ENCODE measurements at places on chromosomes 16 and 17.

DNA sequence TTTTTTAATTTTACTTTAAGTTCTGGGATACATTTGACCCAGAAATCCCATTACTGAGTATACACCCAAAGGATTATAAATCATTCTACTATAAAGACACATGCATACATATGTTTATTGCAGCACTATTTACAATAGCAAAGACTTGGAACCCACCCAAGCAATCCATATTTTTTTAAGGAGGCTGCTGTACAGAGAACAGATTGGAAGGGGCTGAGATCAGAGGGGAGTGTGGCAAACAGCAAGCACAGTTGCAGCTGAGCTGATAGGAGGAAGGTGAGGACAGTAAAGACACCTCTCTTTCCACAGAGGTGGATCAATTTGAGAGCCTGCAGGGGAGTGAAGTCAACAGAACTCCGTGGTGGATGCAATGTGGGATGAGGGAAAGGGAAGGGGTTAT, 10.2 kb upstream of the TMEM238L start:
- no peak for DNase-seq

GRCh38 chr16:30874821-30875717, 18.8 kb downstream of the BCL7C start:
- peak; percentile 80 for DNase-seq

DNA sequence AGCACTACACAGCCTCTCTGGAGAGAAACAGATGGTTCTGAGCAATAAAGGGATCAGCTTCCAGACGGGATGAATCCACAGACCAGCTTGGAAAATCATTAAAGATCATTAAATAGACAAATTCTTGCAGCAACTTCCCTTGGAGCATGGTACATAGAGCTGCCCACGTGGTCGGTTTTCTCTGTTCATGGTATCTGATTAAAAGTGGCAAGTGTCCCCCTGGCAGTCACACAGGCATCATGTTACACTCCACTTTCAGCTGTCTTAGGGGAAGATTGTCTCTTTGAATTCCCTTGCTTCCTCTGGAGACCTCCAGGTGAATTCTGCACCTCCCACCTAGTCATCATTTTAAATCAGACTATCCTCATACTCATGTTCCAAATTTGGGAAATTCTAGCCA, 92.2 kb upstream of the CACNG3 start:
- DNase-seq: no peak

DNA sequence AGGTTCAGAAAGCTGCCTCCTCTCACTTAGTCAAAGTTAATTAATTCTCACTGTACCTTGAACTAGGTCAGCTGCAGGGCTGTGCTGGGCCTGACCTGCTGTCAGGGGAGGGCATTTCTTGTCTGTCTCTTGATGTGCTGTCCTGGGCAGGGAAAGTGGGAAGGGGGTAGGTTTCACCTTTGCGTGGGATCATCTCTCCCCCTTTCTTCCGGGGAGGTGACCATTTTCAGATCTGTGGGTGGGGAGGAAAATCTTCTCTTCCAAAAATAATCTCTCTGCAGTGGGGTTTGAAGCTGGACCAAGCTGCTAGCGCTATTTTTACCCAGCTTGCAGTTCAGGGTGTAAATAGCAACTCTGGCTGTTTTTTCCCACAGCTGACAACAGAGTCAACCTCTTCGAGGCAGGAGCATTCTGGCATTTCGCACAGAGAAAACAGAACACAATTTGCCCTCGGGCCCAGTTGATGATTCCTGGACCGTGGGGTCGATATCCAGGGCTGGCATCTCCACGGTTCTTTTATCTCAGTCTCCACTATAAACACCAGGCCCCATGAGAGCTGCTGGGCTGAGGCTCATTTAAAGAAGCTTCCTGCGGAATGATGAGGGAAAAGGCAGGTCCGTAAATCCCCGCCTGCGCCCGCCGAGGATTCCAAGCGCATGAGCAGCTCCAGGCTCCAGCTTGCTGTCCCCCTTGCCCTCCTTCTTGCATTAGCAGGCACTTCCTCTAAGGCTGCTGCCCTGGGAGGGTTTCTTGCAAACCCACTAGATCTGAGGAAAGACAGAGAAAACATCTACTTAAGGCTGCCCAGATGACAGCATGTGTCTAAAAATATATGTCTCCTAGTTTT, 93.9 kb downstream of the YPEL2 start:
- DNase-seq: no peak

- no peak for DNase-seq
These were observed 47.1 kb downstream of the NUP93 start for GRCh38 chr16:56777001-56777400.

DNA sequence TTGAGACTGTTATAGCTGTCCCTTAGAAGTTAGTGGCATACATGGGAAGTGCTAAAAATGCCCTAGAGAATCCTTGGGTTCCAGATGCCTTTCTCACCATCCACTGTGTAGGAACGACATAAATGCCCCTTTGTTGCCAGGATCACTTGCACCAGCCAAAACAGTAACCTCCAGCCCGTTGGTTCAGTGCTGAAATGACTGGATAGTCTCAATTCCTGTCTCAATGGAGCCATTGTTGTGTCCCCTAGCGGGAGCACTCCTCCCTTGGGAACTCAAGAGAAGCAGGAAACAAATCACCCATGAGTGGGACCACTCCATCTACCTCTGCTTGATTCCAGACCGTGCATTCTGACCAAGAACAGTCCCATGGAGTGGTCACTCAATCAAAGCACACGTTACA, 23.1 kb downstream of the MPHOSPH6 start:
- DNase-seq: no peak

- DNase-seq: no peak
These were observed 152.3 kb downstream of the PCTP start for GRCh38 chr17:55903028-55903690.

GRCh38 chr16:21084631-21085225, 65.9 kb downstream of the DNAH3 start:
- no peak for DNase-seq

- no peak for DNase-seq
These were observed 14.3 kb downstream of the PIEZO1 start for GRCh38 chr16:88770461-88771293.

Data from stimulated activated CD8-positive, alpha-beta memory T cell treated with anti-CD3 and anti-CD28 coated beads, Interleukin-7, amount 100 ng/mL, for 24 hours (primary cell).